ENCODE measurements at places on chromosomes 1 and 21.

DNA sequence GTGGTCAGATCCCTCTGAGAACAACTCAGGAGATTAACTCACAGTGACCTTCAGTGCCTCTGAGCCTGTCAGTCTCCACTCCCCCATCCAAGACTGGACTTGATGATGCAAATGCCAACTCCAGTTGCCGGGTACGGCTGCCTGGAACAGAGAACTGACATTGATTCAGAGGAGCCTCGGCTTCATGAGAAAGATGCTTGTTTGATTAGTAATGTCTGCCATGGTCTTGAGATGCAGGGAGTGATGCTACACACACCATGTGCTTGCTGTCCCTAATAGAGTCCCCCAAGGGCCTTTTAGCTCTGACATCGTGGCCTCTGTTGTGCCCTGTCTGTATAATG, 51.8 kb upstream of the LRP8 start:
- DNase-seq, result no peak

DNA sequence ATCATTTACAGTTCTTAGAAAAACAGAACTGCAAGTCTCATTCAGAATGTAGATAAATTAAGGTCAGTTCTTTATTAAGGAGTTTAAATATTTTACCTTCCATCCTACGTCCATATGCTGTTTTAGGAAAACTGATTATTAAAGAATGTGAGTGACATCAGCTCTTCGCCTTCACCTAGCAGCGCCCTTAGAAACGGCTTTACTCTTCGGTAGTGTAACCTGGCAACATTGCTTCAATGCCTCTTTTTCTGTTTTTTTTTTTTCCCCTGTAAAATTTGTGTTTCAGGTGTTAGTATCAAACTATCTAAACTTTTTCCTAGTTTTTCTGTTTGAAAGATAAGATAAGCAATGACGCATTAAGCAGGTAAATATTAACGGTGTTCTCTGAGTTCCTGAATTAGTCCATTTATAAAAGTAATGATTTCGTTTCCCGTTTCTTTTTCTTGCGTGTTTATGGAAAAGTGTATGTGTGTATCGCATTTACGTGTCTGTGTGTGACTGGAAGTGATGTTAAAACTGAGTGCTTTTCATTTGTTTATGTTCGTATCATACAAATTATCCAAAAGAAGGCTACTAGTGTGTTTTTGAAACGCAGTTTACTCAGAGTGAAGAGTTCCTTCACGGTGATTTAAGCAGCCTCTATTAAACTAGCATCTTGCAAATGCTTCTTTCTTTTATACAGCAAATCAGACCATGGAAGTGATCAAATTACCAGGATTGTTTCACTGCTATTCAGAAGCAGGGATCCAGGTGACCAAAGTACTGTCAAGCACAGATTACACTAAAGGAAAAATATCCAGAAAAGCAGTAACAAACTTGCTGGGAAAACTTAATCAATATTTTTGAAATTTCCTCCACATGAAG, 139.0 kb downstream of the SDCCAG8 start:
- DNase-seq, result no peak

DNA sequence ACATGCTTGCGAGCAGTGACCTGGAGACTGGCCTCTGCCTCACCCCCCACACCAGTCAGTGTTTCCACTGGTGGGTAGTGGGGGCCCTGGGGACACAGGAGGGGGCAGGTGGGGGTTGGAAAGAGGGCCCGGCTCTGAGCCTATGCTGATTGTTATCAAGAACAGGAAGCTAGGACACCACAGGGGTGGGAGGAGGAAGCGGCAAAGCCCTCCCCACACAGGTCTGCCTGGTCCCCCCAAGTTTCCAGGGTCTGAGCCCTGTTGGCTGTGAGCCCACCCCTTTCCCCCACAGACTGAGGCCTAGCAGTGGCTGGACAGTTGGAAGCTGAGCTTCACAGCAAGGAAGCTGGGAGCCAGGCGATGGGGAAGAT, 1.6 kb upstream of the PTPN7 start:
- DNase-seq, result peak; percentile 82

GRCh38 chr1:213399695-213400094, 348.7 kb downstream of the RPS6KC1 start:
- no peak for DNase-seq

DNA sequence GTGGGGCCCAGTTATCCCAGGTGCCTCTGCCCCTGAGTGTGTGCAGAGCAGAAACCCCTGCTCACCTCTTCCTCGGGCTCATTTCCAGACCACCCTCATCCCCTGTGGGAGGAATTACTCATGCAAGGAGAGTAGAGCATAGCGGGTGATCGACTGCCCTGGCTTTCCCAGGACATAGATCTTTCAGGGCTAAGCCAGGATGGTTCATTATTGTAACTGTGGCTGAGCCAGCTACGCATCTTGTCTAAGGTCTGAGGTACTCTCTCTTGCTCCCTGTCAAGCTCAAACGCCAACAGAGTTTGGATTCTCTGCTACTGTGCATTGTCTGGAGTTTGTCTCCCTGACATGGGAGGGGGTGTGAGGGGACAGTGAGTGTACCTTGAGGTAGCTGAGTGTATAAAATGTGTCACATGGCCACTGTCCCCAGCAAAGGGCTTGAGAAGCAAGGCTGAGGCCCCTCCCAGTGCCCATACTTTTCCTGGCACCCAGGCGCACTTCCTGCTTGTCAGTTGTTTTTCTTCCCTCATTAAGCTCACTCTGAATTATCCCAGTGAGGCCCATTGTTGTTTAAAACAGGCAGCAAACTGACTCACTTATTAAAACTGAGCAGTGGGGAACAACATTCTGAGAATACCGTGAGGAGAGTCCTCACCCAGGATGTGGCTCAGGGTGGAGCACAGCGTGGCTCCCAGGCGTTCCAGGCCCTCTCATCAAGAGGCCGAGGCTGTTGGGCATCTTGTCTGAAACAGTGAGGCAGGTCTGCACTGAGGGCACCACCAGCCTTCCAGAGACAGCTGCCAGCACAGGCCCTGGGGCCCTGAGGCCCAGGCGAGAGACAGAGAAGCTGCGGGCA, 92.9 kb downstream of the LAMC2 start:
- no peak for DNase-seq

Measured in T-helper 2 cell (primary cell).